NCI-H446 treated with DMSO at 0.1 percent for 48 hours (cell line): ENCODE measurements at places on chromosomes 6 and 20.

GRCh38 chr6:48520951-48521350 is 410.0 kb upstream of the PTCHD4 start:
- no peak for DNase-seq

- DNase-seq: no peak
These were observed at the start of gene PNPLA1 for GRCh38 chr6:36269834-36270705. TSS of gene PNPLA1 (plus strand) at chr6:36270060. CDS start at chr6:36270460, 400 bp downstream.

DNA sequence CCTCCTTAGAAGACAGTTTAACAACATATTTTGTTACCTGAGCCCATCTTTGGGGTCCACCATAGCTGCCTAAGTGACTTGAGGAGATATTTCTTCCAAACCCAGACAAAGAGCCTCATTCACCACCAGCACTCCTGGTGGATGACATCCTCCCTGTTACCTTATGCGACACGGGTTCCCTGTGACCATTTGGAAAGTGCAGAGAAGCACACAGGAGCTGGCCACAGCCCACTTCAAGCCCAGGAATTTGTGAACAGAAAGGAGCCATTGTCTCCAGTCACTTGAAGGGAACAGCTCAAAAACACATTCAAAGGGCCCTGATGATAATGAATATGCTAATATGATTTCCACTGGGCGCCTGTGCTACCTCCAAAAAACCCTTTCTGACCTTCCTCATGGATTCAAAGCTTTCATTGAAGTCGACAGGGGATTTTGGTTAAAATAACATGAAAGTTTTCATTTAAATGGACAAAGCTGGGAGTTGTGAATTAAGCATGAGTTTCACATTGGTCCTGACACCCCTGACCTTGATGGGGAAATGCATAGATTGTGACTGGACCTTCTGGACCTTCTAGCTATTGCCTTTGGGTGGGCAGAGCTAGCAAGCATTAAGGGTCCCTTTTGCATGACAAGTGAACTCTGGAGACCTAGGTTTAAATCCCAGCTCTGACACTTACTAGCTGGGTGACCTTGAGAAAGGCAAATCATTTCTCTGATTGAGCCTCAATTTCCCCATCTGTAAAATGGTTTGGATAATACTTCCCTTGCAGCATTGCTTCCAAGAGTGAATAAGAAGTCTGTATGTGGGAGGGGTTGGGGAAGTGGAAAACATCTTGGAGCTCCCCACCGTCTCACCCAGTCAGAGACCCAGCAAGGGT is 83.3 kb upstream of the SIRPA start:
- DNase-seq: no peak

DNA sequence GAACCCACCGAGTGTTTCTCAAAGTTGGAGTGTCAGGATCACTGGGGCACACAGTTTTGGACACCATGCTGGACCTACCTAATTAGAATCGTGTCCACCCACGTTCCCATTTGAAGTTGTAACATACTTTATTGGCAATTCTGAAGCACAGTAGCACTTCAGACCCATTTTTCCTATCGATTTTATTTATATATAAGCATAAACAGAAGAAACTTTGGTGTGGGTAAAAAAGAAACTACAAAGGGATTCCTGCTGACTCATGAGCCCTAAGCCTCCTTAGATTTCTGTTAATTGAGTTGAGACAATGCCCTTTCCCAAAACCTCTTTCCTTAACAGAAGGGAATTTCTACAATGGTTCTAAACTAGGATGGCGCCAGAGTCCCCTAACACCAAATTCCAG is 398.0 kb downstream of the CDKAL1 start:
- no peak for DNase-seq

GRCh38 chr20:50099565-50099991 is 13.4 kb downstream of the UBE2V1 start:
- no peak for DNase-seq

DNA sequence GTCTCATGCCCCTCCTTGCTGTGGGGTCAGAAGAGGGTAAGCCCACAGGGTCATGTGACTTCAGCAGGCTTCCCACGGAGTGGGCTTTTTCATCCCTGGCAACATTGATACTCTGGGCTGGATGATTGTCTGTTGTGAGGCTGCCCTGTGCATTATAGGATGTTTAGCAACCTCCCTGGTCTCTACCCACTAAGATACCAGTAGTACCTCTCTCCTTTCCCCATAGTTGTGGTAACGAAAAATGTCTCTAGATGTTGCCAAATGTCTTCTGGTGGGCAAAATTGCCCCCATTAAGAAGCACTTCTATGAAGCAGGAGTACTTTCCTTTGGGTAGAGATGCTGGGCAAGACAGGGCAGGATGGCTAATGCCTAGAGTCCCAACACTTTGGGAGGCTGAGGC is 232.5 kb upstream of the ZNF217 start:
- no peak for DNase-seq

DNA sequence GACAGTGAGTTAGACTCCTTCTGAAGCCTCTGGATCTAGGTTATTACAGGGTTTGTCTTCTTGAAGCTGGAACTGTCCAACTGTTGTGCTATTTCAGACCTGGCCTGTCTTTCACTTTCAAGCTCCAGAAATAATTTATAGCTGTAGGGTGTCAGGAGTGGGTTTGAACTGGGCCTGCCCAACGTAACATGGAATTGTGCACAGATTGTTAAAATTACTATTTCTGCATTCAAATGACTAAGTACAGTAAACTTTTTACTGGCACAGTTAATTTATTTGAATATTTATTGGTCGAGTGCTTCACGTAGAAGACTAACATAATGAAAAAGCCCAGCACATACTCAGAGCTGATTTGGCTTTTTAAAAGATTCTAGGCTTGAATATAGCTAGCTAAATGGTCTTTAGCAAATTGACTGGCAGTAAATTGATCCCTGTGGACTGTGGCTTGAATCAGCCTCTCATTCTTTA is 74.3 kb downstream of the ARID1B start:
- DNase-seq: no peak

GRCh38 chr20:34562641-34563040 is 4.1 kb downstream of the MAP1LC3A start:
- DNase-seq: no peak

DNA sequence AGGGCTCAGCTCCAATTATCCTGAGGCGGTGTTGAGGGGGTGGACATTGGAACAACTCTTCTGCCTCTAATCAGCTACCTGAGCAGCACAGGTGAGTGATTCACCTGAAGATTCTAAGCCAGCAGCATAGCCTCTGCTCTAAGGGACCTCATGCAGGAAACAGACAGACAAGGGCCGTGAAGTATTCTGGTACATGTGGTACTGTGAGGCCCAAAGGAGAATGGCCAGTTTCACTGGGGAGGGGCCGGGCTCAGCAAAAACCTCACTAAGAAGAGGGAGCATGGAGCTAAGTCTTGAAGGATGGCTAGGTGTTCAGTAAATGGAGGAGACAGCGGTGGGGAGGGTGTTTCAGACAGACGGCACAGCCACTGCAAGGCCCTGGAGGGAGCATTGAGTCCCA is 58.5 kb upstream of the CCDC167 start:
- no peak for DNase-seq

GRCh38 chr6:45094831-45095230 is 233.3 kb upstream of the RUNX2 start:
- no peak for DNase-seq

- no peak for DNase-seq
These were observed 113.4 kb downstream of the MAP3K4 start for GRCh38 chr6:161104966-161105365.

DNA sequence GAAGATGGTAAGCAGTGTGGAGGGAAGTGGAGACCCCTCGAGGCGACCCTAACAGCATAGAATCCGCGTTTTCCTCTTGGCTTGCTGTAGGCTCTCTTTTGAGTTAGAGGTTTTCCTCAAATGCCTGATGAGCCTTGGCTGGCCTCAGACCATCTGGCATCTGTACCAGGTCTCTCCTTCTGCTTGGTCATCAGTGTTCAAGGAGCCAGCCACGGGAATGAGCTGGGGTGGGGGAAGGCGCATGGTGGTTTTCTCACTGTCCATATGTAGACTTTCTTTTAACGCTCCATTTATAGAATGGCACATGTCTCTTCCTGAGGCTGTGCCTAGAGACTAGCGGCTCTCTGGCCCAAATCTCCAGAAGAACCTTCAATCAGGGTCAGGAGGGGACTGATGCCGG is 8.1 kb upstream of the GUCA1A start:
- DNase-seq: no peak

DNA sequence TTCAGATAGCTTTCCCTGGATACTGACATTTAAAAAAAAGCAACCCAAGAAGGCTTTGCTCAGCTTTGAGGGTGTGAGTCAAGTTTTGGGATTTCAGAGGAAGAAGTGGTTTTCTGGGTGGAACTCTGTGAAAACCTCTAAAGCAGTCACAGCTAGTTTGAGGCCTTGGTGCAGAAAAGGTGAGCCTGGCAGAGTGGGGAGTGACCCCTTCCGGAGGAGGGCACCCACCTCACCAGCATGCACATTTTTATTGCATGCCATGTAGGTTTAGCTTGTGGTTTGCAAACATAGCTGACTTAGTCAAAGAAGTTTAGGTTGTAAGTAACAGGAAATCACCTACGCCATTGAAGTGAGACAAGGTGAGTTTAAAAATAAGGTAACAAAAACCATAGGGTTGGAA is 146.8 kb upstream of the PMEPA1 start:
- no peak for DNase-seq

GRCh38 chr20:52959125-52959524 is 13.0 kb upstream of the TSHZ2 start:
- DNase-seq: peak; percentile 72

DNA sequence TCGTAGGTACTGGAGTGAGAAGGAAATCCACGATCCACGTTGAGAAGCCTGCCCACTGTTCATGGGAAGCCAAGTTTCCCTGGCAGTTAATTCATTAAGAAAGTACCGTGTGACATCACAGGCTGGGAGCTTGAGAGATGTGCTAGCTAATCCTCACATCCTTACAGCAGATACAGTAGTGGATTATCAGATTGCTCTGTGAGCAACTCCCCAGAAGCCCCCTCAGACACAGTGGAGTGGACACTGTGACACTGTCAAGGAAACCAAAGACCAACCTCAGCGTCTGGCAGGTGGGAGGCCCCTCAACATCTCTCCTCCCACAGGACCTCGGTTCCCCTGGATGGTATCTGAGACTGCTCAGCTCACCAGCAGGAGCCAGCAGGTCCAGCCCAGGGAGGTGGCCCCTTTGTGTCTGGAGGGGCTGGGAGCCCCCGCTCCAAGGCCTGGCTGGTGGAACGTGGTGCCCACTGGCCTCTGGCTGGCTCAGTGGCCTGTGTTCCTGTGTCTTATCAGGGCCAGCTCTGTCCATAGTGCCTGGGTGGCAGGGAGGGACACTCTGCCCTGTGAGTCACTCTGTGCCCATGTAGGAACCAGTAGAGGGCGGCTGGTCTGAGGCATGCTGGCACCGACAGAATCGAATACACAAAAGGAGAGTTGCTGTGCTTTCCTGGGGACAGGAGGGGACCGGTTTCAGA is 7.2 kb downstream of the PYGB start:
- DNase-seq: no peak

- DNase-seq: no peak
These were observed 428.6 kb downstream of the TFAP2A start for GRCh38 chr6:9986273-9986672.

DNA sequence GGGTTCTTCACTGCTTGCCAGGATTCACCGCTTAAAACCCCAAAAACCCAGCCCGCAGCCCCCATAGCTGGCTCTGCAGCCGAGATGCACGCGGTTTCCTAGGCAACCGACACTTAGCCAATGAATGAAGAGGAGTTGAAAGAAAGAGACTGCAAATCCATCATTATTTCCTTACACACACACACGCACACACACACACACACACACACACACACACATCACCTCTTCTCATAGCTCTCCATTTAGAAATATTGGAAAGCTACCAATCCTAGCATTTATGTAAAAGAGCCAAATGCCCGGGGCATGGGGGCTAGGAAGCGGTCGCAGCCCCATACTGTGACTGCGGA is 3.4 kb upstream of the TUBB2B start:
- DNase-seq: peak; percentile 73

DNA sequence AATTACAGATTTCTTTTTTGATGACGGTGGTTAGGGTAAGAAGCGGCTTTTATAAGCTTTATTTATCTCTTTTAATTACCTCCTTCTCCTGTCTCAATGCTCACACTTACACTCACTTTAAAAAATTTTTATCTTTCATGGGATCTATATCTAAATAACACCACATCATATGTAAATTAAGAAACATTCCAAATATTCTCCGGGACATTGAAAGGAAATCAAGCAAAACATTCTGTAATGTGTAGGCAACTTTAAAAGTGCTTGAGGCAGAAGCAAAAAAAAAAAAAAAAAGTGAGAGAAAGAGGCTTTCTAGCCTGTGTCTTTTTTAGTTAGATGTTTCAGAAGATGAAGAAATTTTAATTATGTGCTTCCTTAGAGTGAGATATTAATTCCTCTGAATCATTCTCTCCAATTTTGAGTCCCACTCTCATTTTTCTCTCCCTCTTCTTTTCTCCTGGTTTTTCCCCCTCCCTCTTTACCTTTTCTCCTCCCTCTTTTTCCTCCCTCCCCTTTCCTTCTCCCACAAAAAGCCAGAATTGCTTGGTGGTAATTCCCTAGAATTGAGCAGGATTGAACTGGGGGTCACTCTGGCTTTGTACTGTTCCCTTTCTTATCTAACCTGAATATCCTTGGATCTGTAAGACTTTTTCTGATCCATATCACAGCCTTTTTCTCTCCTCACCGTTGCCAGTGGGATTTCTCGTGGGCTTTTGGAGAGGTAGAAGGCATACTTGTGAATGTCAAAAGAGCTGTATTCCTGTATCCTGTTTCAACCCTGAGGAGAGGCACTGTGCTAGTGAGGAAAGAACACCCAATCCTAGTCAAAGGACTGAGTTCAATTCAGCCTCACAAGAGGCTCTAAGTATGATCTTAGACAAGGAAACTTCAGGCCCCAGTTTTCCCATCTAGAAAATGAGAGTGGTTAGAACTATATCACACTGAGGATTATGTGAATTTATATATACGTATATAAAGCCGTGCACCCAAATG is 30.4 kb downstream of the KCNQ5 start:
- no peak for DNase-seq

DNA sequence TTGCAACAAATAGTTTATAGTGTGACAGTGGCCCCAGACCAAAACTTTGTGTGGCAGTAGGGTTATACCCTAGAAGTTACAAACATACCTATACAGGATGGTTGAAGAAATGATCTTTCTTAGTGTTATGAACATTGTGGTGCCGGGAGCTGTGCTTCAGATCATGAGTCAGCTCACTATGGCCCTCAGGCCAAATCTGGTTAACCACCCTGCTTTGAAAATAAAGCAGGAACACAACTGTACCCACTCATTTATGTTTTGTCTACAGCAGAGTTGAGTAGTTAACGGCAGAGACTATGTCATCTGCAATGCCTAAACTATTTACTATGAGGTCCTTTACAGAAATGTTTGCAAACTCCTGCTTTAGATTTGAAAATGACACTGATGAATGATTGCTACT is 24.3 kb downstream of the AKAP7 start:
- no peak for DNase-seq

DNA sequence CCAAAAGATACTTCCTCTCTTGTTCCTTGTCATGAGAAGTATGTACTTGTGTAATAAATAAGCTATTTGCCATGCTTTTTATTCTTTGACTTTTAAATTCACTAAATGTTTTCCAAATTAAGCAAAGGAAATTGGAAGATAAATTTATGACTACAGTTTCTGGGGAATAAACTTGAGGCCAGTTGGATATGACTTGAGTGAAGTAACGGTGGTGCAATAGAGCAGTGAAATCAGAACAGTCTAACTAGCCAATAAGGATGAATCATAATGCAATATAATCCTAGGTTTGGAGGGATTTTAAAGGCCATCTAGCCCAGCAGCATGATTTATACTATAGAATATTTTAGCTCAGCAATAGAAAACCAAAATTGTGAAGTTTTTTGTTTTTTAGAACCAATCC is 183.8 kb upstream of the TCF21 start:
- no peak for DNase-seq

- DNase-seq: no peak
These were observed 5.0 kb upstream of the ADGRF1 start for GRCh38 chr6:47047097-47047478.

GRCh38 chr6:35492258-35492973 is 4.5 kb downstream of the TEAD3 start:
- DNase-seq: no peak
